Sigmoid colon (tissue), 7 donors: ENCODE measurements at places on chromosomes 4 and X.
A peak's percentile ranks its signal among the peaks of the same experiment; 100 is the strongest.

DNA sequence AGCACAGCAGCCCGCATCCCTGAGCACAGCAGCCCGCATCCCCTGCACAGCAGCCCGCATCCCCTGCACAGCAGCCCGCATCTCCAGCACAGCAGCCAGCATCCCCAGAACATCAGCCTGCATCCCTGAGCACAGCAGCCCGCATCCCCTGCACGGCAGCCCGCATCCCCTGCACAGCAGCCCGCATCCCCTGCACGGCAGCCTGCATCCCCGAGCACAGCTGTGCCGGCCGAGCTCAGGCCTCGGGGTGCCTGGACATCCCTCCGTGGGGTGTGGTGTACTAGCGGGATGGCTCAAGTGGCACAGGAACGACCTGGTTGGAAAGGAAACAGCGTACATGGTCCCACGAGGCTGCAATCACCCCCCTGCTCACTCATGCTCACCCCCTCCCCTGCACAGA lies 26.8 kb downstream of the ABLIM2 start:
- DNase-seq, result no peak

- no peak for DNase-seq
These were observed 1534.6 kb upstream of the AGA start for GRCh38 chr4:178976861-178977260.

GRCh38 chr4:152659806-152660205 lies 20.0 kb downstream of the TMEM154 start:
- no peak for DNase-seq

DNA sequence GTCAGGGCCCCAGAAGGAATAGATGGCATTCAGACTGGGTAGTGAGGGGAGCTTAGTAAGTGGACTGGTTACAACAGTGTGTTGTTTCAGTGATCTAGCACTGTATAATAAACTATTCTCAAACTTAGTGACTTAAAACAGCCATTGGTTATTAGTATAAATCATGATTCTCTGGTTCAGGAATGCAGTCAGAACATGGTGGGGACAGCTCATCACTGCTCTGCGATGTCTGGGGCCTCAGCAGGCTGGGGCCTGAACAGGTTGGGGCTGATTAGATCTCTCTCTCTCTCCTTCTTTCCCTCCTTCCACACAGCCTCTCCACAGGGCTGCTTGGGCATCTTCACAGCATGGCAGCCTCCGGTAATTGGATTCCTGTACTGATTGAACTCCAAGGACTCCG lies 160.4 kb downstream of the GATB start:
- no peak for DNase-seq

- peak; percentile 62 for DNase-seq
These were observed 15.8 kb upstream of the GTPBP6 start for GRCh38 chrX:334331-334891.

GRCh38 chr4:129254526-129254925 lies 158.6 kb downstream of the C4orf33 start:
- no peak for DNase-seq

DNA sequence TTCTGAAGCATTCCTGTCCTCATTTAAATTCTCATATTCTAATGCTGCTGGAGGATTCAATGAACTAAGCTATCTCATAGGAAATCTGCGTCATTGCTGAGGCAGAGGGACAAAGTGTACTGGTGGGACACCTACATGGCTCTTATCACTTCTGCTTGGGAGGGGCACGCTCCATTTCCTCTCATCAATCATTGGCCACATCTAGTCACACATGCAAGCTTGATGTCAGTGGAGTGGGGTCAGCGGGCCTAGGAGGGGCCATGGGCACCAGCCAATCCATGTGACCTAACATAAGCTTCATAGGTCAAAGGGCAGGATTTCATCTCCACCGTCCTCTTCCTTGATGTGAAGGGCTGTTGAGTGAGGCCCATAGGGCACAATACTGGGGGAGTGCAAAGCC lies 21.4 kb downstream of the BEX3 start:
- DNase-seq, result no peak

DNA sequence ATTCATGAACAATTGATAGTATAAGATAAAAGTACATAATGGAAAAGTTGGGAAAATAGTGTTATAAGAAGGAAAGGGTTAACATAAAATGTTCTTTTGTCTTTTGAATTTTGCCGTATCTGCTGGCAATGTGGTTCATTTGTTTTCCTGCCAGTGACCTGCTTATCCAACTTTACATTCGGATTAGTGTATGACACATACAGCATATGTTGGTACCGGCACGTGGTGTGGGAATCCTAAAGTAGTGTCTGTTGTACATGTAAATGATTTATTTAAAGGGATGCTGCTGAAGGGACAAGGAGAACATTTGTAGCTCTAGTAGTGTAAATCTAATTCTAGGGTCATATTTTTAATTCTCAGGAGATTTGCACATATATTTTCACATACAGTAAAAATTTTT lies 11.5 kb downstream of the RAB9A start:
- no peak for DNase-seq

DNA sequence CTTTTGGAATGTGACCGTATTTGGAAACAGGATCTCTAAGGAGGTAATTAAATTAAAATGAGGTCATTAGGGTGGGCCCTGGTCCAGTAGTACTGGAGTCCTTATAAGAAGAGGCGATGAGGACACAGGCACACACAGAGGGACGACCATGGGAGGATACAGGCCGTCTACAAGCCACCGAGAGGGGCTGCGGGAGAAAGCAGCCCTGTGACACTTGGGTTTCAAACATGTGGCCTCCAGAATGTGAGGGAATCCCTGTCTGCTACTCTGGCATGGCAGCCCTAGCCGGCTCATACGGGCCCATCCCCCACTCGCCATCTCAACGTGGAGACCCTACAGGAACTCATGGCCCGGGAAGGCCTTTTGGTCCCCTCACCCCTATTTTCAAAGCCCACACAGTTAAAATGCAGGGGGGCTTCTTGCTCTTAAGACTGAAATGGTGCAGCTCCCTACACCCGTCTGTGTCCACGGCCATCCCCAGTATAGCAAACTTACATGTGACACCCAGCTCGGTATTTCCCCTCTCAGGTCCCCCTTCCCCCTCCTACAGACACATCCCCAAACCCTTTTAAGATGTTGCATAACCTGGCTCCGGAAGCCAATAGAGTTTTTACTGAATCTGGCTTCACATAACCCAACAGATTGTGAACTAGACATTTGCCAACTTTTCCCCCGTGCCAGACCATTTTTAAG lies 124.1 kb upstream of the TBL1X start:
- DNase-seq, result peak; percentile 74

GRCh38 chr4:108884596-108884995 lies 121.7 kb upstream of the ETNPPL start:
- DNase-seq, result no peak

DNA sequence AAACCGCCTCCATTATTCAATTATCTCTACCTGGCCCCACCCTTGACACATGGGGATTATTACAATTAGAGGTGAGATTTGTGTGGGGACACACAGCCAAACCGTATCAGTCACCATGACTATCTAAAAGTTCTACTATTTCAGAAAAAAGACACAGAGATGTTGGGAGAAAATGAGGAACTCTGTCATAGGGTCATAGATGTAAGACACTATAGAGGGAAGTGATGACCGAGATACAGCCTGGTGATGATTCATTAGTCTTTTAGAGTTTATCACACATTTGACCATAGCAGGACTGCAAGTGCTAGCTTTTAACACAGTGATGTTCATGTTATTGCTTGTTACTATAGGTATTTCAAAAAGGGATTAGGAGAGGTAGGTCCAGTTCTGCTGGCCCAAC lies 357.0 kb upstream of the AADAT start:
- no peak for DNase-seq
